Tibial nerve (tissue), 4 donors: ENCODE measurements at places on chromosomes 2 and 18. TPM values are rescaled to one million over a fixed set of nuclear protein-coding genes. Genes with fewer than 3 reads are reported as not detected.

Gene FHL2
- total RNA-seq: 70.4 TPM

Gene CD302
- 73.2 TPM for total RNA-seq

Gene CPLX4
- total RNA-seq: not detected

Gene ICOS
- not detected for total RNA-seq

Gene STPG4
- total RNA-seq: not detected

Gene GALNT5
- total RNA-seq: 0.87 TPM

GRCh38 chr18:79901665-79902064, 49.8 kb downstream of the SLC66A2 start:
- DNase-seq: no peak

GRCh38 chr2:28736034-28736433, 15.6 kb upstream of the PPP1CB start:
- no peak for DNase-seq

DNA sequence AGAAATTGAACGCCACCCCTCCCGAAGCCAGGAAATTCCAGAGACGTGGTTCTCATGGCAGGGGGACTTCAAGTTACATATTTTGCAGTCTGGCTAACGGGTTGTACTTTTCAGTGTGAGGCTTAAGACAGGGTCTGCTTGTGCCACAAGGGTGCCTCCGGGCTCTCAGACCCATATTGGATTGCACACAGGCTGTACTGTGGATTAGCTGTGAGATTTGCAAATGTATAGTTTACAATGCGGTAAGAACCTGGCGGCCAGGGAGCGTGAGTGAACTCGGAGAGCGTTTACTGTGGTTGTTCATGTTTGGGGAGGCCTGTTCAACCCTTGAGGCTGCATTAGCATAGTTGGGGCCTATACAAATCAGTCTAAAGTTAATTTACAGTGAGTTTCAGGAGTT, 143.9 kb upstream of the SIX2 start:
- DNase-seq: no peak

DNA sequence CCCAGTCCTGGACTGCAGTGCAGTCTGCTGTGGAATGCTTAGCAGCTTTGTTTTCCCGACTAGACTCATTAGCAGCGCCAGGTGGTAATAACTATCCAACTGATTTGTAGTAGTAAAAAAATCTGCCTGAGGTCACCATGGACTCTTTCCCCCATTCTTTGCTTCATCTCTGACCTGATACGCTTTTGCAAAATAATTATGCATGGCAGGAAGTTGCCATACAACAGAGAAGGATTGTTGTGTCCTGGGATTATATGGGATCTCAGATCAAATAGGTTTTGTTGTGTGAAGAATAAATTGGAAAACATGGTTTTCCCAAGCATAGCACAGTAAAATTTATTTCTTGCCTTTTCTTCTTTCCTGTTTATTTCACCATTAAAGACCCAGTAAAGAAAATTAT, 72.4 kb upstream of the ATP5MC3 start:
- DNase-seq: no peak

GRCh38 chr2:66457545-66457944, 22.6 kb downstream of the MEIS1 start:
- DNase-seq: no peak

DNA sequence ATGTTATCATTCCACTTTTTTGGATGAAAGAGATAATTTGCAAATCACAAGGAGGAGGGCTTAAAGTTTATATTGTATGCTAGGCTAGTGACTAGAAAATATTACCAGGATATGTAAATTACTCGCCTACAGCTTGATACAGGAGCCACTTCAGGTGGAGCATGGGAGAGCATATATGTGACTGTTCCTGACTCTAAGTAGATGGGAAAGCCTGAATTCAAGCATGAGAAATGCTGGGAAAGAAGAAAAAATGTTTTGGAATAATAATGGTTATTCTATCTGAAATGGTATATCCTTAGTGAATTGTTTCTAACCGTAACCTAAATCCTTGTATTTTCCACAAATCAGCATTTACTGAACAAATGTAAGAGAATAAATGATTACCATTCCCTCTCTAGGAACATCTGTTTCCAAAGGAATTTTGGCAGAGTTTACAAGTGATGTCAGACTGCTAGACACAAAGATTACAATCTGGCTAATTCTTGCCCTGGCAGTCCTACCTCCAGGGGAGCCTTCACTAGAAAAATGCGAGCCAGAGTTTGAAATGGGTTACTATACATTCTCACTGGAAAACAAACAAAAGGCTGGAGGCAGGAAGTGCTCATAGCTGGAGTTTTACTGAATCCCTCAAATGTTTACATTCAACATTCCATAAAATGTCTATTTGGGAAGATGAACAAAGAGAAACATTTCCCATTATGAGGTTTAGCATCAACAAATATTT, 129.4 kb upstream of the MAPRE2 start:
- DNase-seq: no peak

DNA sequence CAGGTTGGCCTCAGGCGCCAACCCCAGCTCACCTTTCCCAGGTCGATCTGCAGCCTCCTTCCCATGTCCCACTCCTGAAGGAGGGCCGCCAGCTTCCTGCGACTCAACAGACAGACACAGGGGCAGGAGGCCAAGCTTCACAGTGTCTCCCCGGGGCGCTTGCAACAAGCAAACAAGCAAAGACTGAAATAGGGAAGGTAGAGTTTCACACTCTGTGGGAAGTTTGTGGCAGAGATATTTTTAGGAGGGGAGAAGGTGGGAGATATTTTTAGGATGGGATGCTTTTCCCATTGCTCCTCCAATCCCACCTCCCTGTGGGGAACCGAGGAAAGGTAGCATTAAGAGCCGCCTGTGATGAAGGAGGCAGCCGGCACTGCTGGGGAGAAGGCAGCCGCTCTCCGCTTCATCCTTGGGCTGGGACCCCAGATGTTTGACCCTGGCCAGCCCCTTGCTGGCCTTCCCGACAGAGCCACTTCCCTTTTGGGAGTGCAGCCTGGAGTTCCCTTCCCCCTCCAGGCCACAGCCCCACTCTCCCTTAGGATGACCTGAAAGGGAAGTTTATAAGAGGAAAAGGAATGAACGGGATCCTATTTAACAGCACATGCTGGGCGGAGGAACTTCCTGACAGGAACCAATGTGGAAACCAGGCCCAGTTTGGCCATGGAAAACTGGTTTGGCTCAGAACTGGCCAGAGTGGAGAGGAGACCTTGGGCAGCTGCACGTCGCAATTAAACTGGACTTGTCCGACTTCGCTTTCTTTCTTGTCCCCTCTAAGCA, 142.2 kb upstream of the SMAD2 start:
- no peak for DNase-seq

GRCh38 chr2:103898561-103898960, 955.4 kb upstream of the POU3F3 start:
- DNase-seq: no peak

DNA sequence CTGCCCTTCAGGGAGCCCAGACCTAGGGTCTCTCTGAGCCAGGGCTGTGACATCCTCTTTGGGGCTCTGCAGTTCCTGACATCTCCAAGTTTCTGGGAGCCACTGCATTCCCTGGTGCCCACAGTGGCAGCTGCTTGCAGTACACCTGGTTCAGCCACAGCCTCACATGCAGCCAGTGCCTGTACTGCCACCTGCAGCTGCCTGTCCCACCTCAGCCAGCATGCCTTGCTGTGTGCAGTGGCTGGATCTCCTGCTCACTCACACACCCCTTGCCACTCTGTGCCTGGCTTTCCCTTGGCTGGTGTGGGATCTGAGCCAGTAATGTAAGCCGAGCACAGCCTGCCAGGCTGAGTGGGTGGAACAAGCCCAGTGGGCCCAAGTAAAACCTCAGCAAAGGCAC, 1288.7 kb downstream of the CNTNAP5 start:
- DNase-seq: no peak

- no peak for DNase-seq
These were observed 30.4 kb upstream of the SALL3 start for GRCh38 chr18:78949216-78949615.

GRCh38 chr18:49874238-49874637, 60.9 kb upstream of the ACAA2 start:
- DNase-seq: no peak

GRCh38 chr2:1420746-1421480, 7.7 kb downstream of the TPO start:
- DNase-seq: no peak

DNA sequence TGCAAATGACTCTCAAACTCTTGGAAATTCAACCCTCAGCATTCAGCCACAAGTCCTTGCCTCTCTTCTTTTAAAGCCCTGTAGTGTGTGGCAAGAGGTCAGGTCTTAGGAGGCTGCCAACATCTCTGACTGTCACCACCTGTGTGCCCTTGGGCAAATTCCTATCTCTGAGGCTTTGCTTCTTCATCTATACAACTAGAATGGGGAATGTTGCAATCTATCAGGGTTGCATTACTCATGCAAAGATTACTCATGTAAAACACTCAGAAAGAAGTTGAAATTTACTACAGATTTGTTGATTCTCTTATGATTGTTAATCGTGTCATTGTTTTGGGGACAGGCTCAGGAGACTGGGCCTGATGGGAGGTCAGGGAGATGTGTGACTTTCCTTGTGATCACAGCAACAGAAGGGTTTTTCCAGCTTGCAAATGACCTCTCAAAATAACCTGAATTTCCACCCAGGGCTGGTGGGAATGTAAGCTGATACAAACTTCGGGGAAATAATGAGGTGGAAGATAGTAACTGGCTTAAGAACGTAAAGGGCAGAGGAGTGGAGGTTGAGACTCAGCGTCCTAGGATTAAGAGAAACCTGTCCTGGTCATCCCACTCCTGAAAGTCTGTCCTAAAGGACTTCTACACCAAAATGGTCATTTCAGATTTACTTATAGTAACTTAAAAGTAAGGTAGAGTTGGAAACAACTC, 32.1 kb upstream of the SIGLEC15 start:
- DNase-seq: no peak

- no peak for DNase-seq
These were observed 27.4 kb upstream of the SLC3A1 start for GRCh38 chr2:44247924-44248323.

- DNase-seq: no peak
These were observed 1.4 kb downstream of the COL3A1 start for GRCh38 chr2:188975497-188976102.
